Neural progenitor cell (in vitro differentiated cells): ENCODE measurements at places on chromosomes 16 and 17.

DNA sequence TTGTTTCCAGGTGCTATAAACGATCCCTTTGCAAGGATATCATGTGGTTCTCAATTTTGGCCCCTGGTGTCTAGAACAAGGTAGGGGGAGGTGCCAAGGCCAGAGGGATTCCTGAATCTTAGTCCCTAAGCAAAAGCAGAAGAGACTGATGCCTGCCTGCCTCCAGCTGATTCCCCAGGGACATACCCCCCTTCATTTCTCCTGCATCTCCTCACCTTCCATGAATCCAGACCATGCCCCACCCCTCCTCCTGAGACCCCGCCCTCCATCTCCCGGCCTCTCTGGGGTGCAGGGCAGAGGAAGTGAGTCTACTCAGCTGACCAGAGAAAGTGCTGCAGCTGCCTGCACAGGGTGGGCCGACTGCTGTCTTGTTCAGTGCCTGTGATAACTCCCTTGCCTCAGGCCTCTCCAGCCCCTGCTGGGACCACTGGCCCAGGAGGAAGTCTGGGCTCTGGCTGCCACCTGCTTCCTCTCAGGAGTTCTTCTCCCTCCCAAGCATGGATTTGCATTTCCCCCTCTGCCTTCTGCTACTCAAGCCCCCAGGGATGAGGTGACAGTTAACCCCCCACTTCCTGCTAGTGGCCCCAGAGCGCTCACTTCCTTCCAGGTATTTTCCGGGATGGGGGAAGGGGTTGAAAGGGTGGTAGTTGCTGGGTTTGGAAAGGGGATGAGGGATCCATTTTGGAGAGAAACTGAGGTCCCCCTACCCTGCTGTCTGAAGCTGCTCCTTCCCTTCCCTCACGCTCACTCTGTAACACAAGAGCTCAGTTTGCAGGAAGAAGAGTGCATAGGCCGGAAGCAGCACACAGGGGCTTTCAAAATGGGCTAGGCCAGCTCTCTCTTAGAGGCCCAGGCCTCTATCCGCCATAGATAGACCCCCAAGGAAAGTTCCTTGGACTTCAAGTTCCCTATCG is 10.5 kb upstream of the TSPOAP1 start:
- peak; percentile 26 for DNase-seq

DNA sequence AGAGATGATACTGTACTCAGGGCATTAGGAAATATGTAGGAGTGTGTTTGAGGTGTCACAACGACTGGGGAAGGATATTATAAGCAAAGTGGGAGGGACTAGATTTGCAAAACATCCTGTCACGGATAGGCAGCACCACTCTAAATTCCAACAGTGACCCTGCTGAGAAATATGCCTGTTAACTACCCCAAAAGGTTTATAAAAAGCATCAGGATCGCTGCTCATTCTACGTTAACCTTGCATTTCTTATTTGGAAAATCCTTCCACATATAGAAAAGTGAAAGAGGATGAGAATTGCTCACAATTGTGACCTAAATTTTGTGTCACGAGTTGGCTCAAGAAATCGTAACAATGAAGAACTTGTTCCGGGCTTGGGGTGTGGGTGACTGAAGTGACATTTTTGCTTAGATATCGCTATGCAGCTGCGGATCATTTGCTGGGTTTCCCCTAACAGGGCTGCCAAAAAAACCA is 51.6 kb downstream of the N4BP1 start:
- no peak for DNase-seq

- DNase-seq: no peak
These were observed 51.8 kb upstream of the IL34 start for GRCh38 chr16:70594569-70594968.

DNA sequence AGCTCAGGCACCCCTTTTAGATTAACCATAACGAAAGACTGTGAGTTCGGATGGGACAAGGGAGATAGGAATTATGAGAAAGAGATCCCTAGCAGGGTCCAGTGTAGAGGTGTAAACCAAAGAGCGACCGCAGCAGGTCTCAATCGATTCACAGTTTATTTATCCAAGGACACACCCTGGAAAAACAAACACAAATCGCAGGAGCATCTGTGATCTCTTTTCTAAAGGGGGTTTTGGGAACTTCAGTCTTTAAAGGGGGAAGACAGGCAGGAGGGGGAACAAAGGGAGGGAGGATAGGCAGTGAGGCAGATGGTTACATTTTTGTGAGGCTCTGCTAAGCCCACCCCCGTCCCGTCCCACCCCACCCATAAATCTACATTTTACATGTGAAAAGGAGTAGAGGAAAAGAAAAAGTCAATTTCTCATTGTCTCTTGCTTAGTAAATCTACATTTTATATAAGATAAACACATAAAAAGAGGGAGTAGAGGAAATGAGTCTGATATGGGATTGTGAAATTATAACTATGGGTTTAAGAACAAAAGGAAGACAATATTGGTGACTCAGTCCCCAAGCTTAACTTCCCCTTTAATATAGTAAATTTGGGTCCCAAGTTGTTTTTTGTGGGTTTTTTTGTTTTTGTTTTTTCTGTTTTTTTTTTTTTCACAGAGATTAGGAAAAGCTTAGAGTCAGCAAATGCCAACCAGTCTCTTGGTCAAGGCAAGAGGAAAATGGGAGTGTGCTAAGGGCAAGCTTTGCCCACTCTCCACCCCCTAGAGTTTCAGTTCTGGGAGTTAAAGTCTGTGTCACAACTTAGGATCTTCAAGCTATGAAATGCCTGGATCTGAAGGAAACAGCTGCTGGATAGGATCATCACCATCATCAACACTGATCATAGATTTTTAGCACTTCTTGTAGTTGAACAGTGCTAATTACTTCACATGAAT is 160.9 kb upstream of the CDH5 start:
- no peak for DNase-seq

DNA sequence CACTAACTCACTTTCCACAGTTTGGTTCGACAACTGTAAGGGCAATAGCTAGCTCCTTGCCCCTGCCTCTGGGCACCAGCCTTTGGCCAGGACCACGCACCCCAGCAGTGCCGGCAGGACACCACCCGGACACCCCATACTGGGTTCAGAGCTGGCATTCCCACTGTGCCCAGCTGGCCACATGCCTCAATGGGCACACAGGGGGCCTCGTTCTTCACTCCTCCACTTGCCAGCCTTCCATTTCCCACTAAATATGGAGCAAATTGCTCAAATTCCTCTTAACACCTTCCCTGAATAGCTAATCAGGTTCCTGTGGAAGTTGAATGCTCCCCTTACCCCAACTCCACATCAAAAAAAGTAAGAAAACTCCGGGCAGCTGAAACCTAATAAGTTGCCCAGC is 52.5 kb downstream of the PIPOX start:
- DNase-seq: no peak

DNA sequence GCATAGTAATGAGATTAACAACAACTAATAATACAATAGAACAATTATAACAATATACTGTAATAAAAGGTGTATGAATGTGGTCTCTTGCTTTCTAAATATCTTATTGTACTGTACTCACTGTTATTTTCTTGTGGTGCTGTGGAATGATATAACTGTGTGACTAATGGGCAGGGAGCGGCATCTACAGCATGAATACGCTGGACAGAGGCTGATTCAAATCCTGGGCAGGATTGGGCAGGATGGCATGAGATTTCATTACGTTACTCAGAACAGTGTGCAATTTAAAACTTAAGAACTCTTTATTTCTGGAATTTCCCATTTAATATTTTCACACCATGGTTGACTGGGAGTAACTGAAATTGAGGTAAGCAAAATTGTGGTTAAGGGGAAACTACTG is 1239.8 kb upstream of the GOT2 start:
- DNase-seq: no peak

GRCh38 chr16:83727751-83728352 is 79.9 kb upstream of the HSBP1 start:
- DNase-seq: no peak

- DNase-seq: no peak
These were observed 6.9 kb downstream of the SLC12A4 start for GRCh38 chr16:67961551-67961957.

GRCh38 chr17:17161121-17161520 is 45.0 kb downstream of the PLD6 start:
- no peak for DNase-seq

DNA sequence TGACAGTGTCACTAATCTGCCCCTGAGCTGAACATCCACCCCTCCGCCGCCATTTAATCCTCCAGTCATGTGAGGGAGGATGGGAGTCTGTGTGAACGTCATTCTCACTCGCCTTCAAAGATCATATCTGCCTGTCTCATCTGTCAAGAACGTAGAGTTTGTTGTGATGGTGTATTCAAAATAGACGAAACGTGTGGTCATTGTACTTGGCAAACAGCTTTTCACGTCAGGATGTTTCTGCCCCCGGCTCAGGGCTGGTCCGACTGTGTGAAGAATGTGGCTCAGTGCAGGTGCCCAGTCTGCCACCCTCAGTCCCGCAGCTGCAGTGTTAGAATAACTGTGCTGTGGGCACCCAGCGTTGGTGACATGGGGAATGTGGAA is 148.0 kb downstream of the KCNJ12 start:
- no peak for DNase-seq

GRCh38 chr16:29849505-29849904 is 13.5 kb downstream of the CDIPT start:
- peak; percentile 45 for DNase-seq

GRCh38 chr17:43547659-43548256 is 1.6 kb upstream of the ETV4 start:
- no peak for DNase-seq

DNA sequence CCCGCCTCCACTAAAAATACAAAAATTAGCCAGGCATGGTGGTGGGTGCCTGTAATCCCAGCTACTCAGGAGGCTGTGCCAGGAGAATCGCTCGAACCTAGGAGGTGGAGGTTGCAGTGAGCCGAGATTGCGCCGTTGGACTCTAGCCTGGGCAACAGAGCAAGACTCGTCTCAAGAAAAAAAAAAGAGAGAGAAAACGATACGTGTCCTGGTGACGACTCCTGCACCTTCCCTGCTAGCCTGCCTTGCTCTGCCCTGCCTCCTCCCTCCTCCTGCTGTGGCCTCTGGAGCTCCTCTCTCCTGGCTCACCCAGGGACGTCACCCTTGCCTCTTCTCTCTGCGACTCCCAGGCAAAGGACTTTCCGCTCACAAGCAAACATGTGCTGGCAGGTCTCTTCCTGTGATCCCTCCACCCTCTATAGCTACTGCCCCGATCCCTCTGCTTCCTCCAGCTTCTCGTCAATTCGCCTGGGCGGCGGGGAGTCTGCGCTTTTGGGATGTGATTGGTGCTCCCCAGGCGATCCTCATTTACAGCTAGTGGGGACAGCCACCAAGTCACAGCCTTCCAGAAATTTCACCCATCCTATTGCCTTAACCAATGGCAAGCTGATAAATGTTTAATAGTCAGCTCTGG is 25.5 kb upstream of the CBX4 start:
- no peak for DNase-seq

- DNase-seq: no peak
These were observed 12.5 kb upstream of the TMIGD1 start for GRCh38 chr17:30346221-30346795.

- peak; percentile 83 for DNase-seq
These were observed 20.8 kb upstream of the ZNF423 start for GRCh38 chr16:49876716-49877129.

GRCh38 chr17:49082231-49082630 is 50.3 kb upstream of the B4GALNT2 start:
- no peak for DNase-seq

DNA sequence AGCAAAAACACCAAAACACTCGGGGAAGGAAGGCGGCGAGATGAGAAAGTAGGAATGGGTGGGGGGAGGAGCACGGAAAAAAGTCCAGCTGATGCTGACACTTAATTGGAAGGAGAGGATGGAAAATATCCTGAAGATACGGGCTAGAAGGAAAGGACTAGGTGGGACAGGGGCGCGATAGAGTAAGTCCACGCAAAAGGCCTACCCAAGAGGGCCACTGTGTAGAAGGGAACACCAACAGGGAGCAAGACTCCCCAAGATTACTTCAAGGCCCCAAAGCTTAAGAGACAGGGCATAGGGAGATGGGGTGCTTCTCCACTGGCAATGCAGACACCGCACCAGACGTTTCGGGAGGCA is 736 bp downstream of the APPBP2 start:
- peak; percentile 2 for DNase-seq

DNA sequence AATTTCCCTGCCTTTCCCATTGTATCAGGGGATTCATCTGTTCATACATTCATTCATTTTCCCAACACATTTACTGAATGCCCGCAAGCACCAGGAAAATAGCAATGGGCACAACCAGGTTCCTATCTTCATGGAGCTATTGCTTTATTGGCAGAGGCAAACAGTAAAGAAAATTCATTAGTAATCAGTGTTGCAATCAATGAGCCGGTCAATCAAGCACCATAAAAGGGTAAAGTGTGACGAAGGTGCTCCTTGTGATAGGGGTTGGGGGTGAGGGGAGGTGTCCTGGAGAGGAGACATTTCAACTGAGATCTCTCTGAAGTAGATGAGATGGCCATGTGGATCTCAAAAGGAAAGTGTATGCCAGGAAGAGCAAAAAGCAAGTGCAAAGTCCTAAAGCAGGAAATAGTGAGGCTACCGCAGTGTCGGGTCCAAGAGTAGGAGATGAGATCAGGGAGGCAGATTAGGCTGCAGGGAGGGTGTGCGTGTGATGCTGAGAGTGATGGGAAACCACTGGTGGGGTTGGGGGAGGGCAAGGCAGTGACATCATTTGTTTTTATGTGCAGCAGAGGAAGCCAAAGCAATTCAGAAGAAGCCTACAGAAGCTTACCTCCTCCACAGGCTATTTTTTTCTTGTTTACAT is 28.4 kb downstream of the CDH13 start:
- no peak for DNase-seq

- DNase-seq: no peak
These were observed 21.3 kb upstream of the SMIM5 start for GRCh38 chr17:75611851-75612429.

DNA sequence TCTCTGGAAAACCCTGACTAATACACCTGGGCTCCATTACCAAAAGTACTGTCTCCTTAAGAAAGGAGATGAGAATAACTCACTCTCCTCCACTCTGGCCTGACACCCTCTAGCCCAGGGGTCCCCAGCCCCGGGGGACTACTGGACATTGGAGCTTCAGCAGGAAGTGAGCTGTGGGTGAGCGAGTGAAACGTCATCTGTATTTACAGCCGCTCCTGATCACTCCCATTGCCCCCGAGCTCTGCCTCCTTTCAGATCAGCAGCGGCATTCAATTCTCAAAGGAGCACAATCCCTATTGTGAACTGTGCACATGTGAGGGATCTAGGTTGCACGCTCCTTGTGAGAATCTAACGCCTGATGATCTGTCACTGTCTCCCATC is 126.3 kb upstream of the TNRC6C start:
- DNase-seq: no peak
